Astrocyte (in vitro differentiated cells and primary cell): ENCODE measurements at places on chromosomes 16 and 17. TPM values are rescaled to one million over a fixed set of nuclear protein-coding genes. Genes with fewer than 3 reads are reported as not detected.

The SLC9A5 gene
- 2.4 and 2.5 TPM in 2 replicates for total RNA-seq

The ATP5PD gene
- 238 and 239 TPM in 2 replicates for total RNA-seq

The FBXW10B gene
- total RNA-seq, result 2.4 and 3.9 TPM in 2 replicates

The FOXN1 gene
- total RNA-seq, result not detected in 2 replicates

The IRX3 gene
- 0.72 and 0.75 TPM in 2 replicates for total RNA-seq

The TMIGD1 gene
- not detected in 2 replicates for total RNA-seq

The FAM234A gene
- 70.8 and 88.7 TPM in 2 replicates for total RNA-seq

The TEKT5 gene
- total RNA-seq, result 0.41 TPM in 1 of 2 replicates, not detected in the other

The HOXB1 gene
- total RNA-seq, result not detected in 2 replicates

The KCNG4 gene
- total RNA-seq, result not detected in 2 replicates

The NPIPA7 gene
- 7.5 and 8.0 TPM in 2 replicates for total RNA-seq
